ENCODE measurements at places on chromosomes 1 and 21. TPM values are rescaled to one million over a fixed set of nuclear protein-coding genes. Genes with fewer than 3 reads are reported as not detected.

GRCh38 chr1:22210176-22210575 lies 67.3 kb upstream of the WNT4 start:
- no peak for DNase-seq

DNA sequence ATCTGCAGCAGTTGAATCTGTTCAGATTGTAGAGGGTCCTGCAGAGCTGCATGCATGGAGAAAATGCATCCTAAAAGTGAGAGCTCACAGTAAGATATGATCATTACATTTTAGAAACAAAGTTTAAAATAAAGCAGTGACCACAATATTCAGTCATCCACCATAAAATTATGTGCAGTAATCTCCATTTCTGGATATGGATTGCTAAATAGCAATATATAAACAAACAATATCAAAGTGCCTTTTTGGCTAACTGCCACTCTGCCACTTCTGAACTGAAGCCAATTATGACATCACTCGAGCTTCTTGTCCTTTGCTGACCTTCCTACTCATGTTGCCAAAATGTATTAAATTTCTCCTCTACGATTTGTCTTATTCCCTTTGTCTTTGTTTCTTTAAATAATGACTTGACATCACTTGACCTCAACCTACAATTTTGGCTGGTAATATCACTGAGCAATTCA lies 262.0 kb upstream of the CXADR start:
- DNase-seq, result no peak

- no peak for DNase-seq
These were observed 610 bp downstream of the SCYL3 start for GRCh38 chr1:169892927-169893644.

DNA sequence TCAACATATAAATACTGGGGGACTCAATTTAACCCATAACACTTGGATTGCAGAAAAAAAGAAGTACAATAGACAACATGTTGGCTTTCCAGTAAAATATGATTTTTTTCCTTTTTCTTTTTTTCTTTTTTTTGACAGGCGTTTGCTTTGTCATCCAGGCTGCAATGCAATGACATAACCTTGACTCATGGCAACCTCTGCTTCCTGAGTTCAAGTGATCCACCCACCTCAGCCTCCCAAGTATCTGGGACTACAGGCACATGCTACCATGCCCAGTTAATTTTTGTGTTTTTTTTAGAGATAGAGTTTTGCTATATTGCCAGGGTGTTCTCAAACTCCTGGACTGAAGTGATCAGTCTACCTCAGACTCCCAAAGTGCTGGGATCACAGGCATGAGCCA lies 1512.0 kb upstream of the PRMT6 start:
- DNase-seq, result no peak

DNA sequence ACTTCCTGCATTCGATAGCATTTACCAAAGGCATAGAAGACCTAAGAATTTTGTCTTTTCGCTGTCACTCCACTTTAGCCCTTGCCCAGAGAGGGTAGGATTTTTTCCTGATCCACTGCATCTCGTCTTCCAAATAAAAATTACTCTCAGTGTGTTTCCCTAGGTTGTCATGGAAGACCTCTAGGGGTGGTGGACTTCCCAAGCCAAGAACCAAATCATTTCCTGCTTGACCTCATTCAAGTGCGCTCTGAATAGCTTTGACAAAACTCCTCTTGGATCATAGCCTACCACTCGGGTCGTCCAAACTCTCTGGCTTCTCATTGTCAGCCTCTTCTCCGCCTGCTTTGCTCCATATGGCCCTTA lies 431 bp upstream of the C1orf52 start:
- DNase-seq, result peak; percentile 58

Gene RGS8
- total RNA-seq, result not detected

Measured in pulmonary artery endothelial cell (primary cell).